ENCODE measurements at places on chromosomes 16 and 17.

DNA sequence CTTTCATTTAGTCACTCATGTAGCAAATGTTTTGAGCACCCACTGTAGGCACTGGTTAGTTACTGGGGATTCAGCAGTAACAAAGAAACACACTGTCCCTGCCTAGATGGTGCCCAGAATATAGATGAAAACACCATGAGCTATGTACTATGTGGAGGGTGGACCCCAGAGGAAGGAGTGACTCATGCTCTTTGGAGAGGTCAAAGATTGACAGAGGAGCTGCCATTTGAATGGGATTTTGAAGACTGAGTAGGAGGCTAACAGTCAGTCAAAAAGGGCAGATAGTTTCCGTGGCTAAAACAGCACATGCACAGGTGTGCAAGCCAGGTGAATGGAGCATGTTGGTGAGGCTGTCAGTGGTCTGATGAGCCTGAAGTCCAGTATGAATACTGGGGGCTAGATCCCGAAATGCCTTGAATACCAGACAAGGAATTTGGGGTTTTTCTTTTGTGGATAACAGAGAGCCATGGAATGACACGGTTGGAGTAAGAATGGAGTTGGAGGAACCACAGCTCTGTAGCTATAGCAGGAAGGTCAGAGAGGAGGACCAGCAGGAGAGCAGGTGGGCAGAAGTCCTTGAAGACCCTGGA lies 6.1 kb downstream of the IL21R start:
- DNase-seq, result peak; percentile 61

DNA sequence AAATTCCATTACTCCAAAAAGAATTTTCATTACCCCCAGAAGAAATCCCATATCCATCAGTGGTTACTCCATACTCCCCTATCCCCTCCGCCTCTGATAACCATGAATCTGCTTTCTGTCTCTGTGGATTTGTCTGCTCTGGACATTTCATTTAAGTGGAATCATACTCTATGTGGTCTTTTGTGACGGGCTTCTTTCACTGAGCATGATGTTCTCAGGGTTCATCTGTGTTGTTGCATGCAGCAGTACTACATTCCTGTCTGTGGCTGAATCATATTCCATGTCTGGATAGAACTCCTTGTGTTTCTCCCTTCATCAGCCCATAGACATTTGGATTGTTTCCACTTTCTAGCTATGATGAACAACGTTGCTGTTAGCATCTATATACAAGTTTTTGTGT lies 59.5 kb upstream of the IRX3 start:
- DNase-seq, result no peak

- DNase-seq, result no peak
These were observed 13.2 kb upstream of the SCNN1B start for GRCh38 chr16:23288726-23289512.

GRCh38 chr17:45311760-45312476 lies 4.9 kb downstream of the MAP3K14 start:
- peak; percentile 89 for DNase-seq

DNA sequence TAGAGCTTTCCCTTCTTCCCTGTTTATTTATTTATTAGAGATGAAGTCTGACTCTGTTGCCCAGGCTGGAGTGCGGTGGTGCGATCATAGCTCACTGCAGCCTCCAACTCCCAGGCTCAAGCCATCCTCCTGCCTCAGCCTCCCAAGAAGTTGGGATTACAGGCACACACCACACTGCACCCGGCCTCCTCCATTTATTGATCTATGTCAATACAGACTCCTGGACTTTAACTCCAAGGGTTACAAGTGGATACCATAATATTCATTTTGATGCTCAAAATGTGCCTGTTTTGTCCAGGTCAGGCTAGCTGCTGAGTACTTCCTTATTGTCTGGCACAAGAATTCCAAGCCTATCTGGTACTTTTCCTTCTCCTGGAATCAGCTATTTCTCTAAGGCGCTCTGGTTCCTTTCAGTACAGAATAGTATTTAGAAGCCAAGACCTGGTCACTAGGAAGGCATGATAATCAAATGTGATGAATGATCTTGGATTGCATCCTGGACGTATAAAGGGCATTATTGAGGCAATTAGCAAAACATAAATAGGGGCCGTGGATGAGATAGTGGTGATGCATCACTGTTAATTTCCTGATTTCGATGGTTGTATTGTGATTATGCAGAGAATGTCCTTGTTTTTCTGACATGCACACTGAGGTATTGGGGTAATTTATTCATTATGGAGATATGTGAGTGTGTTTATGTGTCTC lies 21.7 kb downstream of the IL4R start:
- DNase-seq, result no peak

- DNase-seq, result no peak
These were observed 25.6 kb downstream of the MGAT5B start for GRCh38 chr17:76893623-76894334.

DNA sequence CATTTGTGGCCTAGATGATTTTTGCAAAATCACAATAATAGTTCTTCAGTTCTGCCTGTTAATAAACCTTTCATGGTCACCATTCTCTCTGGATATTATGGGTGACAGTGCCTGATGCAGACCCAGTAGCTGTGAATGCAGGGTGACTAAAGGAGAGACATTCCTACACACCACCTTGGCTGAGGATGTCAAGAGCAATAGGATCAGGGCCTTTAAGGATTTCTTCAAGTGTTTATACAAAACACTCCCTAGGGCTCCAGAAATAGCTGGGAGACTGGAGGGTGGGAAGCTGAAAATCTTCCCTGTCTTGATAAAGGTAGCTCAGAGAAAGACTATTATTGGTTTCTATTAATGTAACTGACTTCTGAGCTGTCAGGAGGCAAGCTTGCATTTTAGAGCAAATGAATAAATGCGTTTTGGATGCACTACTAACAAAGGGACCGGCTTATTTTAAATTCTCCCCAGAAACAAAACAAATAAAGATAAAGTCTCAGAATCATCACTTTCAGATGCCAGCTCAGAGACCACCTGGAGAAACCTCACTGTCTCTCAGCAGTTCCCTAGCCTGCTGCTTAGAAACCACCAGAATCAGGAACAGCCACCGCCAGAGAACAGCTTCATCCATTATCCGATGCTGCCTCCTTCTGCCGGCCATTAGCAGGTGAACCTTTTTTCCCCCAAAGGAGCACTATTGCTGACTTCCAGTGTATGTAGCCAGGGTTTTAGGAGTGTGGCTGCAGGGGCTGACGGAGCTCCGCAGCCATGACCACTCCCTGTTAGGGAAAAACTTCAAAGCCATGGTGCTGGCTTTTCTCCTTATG lies 171.4 kb upstream of the DYNLRB2 start:
- no peak for DNase-seq

GRCh38 chr17:14843086-14843795 lies 421.9 kb downstream of the PMP22 start:
- DNase-seq, result no peak

- no peak for DNase-seq
These were observed 86.5 kb downstream of the C16orf78 start for GRCh38 chr16:49459953-49460735.

DNA sequence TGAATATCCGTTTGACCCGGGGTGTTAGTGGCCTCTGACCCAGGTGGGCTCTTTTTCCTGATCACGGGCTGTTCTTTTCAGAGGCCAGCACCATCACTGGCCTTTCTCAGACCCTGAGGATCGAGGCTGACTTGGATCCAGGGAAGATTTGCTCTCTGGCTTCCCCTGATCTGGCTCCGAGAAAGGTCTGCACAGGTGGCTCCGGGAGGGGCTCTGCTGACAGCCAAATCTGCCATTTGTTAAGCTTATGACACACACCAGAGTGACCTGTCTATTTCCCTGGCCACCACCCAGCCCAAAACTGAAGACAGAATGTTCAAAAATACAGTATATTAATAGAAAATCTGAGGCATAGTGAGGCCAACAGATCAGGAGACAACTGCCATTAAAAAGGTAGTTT lies 221.8 kb upstream of the TNRC6C start:
- no peak for DNase-seq

DNA sequence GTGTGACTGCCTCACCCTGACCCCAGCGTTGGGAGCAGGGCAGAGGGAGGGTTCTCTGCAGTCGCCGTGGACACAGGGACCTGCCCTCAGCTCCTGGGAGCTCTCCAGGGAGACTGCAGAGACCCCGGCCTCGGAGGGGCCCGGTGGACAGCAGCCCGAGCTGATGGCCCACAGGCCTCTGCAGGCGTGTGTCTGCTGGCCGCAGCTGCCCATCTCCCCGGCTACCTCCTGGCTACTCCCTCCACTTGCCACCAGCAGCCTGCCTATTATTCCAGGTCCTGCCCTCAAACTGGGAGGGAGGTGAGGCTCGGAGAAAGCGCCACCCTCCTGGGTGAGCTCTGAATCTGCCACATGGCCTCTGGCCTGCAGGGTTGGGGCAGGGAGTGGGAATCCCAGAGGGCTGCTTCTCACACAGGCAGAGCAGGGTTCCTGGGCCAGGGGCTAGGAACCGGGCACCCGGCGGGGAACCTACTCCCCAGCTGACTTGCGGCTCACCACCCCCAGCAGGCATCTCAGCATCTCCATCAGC lies 7.2 kb downstream of the SLC16A5 start:
- no peak for DNase-seq

GRCh38 chr17:15892731-15893657 lies 51.9 kb upstream of the ADORA2B start:
- DNase-seq, result no peak

- DNase-seq, result no peak
These were observed 1.7 kb upstream of the CHAD start for GRCh38 chr17:50470426-50470825.

DNA sequence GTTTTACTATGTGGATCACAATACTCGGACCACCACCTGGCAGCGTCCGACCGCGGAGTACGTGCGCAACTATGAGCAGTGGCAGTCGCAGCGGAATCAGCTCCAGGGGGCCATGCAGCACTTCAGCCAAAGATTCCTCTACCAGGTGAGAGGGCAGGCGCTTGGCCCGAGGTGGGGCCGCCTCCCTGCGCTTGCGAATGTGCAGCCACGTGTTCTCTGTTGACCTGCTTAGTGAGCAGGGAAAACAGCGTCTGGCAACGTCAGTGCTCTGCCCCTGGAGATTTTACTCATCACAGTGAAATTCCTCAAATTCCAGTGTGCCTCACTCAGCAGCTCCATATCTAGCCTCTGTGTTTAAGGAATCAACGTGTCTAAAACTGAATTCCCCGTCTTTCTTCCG lies 33.4 kb upstream of the CLEC18A start:
- DNase-seq, result no peak

DNA sequence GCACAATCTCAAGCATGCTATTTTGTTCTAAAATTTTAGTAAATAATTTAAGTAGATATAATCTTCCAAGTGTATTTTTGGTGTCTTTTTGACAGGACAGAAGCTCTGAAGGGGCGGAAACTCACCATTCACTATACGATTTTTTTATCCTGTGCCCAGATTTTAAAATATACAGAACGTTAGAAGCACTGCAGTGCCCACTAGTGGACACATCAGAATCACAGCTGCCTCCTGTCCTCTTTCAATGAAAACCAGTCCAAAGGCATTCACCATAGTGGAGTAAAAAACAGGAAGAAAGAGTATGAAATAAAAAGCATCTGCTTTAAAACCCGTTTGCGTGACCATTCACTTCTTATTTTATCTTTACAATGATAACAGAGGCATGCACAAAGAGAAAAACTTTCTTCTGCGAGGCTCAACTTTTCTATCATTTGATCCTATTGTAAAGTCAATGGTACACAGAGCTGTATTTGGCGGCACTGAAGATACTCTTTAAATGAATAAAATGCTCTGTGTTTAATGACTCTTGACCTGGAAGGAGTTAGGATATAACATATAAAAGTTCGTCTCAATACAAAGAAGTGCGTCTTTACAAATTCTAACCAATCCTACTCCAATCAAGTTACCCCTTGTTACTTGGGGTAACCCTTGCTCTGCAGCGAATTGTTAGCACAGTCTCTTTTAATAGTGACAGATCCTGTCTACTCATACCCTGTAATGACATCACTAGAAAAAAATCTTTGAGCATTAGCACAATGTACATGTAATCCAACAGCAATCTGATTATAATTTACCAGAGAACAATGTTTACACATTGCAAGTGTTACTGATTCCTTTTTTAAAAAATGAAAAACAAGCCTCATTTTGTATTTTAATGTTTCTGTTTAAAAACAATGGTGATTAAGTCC lies 339.8 kb upstream of the PSMD7 start:
- DNase-seq, result peak; percentile 53

- no peak for DNase-seq
These were observed 56.3 kb downstream of the SOX9 start for GRCh38 chr17:72176951-72177660.

GRCh38 chr16:11446566-11447119 lies 101.4 kb downstream of the RMI2 start:
- DNase-seq, result no peak

DNA sequence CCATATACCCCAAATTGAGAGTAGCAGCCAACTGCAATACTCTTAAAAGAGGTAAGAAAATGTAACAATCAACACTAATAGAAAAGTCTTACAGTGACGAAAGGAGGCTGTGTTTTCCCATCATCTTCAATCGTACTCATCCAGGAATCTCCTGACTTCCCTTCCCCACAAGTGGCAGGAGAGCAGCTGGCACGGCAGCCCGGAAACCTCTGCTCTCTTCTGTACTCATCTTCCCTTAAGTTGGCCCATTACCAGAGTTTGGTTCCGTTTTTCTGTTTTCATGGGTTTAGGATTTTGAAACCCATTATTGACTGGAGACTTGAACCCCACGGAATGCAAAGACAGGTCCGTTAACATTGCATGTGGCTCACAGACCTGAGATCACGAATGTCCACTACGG lies 11.7 kb upstream of the CD300H start:
- DNase-seq, result peak; percentile 54

- DNase-seq, result no peak
These were observed 34.6 kb upstream of the LYRM9 start for GRCh38 chr17:27927781-27928180.

GRCh38 chr17:2906901-2907300 lies 110.7 kb downstream of the RAP1GAP2 start:
- DNase-seq, result no peak

- DNase-seq, result peak; percentile 36
These were observed 516 bp downstream of the ABR start for GRCh38 chr17:1179112-1179817.

GRCh38 chr17:80604009-80604669 lies 59.5 kb downstream of the RPTOR start:
- DNase-seq, result peak; percentile 47

- DNase-seq, result peak; percentile 15
These were observed 714 bp downstream of the SPATA33 start for GRCh38 chr16:89658221-89658879.

- DNase-seq, result peak; percentile 63
These were observed 3.6 kb upstream of the WDR81 start for GRCh38 chr17:1720856-1721386.

DNA sequence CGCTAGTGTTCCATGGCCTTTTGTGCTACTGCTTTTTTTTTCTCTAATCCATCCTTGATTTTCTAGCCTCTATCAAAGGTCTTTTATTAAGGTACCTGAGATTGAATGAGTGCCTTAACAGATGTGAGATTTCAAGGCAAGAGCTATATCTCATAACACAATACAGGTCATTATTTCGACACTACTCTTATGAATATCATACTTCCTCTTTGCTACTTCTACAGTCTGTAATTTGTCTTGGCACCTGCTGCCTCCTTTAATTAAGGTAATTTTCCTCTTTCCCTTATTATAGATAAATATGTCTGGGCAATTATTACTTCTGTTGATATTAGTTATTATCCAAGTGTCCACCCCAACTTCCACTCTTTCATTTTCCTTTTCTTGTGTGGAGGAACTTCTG lies 5.3 kb downstream of the KRT28 start:
- DNase-seq, result no peak

Measured in suppressor macrophage treated with lipopolysaccharide for 4 hours (primary cell).